ENCODE measurements at places on chromosomes 2 and 18.

DNA sequence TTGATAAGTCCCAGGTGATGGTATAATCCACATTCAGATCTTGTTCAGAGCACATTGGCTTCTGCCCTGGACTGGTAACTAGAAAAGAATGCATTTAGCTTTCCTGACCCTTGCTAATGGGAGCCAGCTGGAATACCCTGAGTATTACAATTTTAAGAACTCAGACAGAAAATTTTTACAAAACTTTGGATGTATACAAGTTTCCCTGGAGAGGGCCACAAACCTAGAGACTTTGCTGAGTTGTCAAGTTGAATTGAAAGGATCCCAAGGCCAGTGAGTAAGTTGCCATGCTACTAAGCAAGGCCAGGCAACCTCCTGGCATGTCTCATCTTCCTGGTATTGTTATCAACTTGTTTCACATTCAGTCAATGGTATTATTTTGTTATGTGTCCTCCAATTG, 20.0 kb upstream of the NABP1 start:
- peak; percentile 67 for DNase-seq

DNA sequence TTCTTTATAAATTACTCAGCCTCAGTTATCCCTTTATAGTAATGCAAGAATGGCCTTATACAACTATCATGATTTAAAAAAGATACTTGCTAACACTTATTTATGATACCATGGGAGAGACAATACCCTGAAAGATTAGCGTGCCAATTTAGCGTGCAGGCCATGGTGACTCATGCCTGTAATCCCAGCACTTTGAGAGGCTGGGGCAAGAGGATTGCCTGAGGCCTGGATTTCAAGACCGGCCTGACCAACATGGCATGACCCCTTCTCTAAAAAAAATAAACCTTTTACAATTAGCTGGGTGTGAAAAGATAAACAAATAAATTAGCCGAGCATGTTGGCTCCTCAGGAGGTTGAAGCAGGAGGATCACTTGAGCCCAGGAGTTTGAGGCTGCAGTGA, 493.4 kb upstream of the FSIP2 start:
- DNase-seq, result peak; percentile 22

GRCh38 chr18:51789871-51790270, 550.1 kb upstream of the DCC start:
- no peak for DNase-seq

DNA sequence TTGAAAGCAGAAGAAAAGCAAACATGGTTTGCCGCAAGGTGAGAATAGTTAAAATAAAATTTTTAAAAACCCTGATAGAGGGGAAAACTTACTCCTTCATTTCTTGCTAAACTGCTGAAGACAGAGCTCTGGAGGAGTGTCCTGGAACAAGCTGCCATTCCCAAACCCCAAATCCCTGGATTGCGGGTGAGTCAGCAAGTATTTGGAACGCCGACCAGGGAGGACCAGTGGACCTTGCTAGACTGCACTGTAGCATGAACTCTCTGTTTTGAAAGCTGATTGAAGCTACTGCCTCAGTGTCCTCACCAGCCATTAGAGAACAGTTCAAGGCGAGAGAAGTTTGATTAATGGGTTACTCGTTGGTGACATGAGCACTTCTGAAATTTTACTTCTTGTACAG, 99.4 kb upstream of the RASGRP3 start:
- peak; percentile 67 for DNase-seq

DNA sequence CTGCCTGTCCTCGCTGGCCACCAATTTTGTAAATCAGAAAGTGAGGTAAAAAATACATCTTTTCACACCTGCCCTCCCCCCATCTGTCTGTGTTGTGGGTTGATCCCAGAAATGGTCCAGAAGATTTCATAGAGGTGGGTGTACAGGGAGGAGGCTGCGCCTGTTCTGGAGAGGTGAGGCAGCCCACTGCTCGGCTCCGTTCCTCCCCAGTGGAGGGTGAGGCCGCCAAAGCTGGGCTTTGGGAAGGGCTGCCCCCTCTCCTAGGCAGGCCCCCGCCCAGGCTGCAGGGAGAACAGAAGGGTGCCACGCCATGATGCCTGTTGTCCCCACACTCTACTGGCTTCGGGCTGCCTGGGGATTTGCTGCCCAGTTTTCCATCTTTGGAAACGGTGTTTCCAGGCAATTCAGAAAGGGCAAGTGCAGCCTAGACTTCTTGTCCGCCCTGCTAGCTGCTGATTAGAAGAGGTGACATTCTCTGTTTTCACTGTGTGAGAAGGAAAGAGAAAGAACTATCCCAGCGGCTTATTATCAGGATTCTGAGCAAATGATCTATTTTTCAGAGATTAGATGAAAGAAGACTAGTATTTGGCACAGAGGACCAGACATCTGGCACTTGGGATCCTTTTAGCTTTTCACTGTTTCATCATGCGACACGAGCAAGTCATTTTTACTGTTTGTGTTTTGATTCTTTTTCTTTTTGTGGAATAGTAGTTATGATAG, 18.7 kb downstream of the SMARCAL1 start:
- no peak for DNase-seq

- no peak for DNase-seq
These were observed 170.1 kb downstream of the PARD3B start for GRCh38 chr2:204715361-204715760.

DNA sequence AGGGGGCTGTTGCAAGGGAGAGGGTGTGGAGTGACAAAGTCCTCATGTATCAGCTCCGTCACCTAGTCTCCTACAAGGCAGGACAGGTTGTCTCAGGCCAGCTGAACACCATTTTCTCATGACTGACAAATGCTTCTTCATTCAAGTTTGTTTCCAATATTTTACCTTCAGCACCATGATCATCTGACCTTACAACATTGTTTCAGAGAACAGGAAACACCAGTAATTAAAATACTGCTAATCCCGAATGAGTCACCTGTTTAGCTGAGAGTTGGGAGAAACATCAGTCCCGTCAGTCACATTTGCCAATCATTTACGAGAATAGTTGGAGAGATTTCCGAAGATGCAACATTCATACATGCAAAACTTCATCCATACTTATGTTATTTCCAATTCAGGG, 25.7 kb upstream of the SP5 start:
- no peak for DNase-seq

- no peak for DNase-seq
These were observed 10.6 kb downstream of the SLC4A5 start for GRCh38 chr2:74332550-74333174.

DNA sequence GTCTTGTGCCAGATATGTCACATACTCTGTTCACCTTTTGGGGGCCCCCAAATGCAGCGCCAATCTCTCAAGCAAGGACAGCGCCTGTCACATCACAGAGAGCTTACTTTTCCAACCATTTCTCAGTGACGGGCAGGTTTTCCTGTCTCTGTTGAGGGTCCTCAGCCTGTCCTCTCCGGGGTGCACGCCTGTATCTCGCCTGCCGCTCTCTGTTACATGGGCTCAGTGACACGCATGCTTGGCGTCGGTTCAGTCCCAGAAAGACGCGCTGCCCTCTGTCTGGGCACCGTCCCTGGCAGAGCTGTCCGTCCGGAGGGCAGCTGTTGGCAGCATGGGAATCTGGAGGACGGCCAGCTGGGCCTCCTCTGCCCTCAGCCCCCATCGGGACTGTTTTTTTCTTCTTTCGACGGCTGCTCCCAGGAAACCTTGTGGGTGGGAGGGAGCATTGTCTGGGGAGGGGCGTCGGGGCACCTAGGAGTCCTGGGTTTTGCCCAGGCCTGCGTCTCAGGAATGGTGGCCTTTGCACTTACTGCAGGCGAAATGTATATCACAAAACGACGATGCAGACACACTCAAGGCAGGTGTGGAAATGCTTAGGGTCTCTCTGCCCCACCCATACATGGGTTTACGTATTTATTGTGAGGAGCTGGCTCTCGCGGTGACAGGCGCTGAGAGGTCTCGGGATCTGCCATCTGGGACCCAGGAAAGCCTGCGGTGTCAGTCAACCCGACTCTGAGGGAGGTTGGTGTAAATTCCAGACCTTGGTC, 30.9 kb downstream of the RTP5 start:
- no peak for DNase-seq

- no peak for DNase-seq
These were observed 122.5 kb downstream of the SOCS6 start for GRCh38 chr18:70411307-70411706.

DNA sequence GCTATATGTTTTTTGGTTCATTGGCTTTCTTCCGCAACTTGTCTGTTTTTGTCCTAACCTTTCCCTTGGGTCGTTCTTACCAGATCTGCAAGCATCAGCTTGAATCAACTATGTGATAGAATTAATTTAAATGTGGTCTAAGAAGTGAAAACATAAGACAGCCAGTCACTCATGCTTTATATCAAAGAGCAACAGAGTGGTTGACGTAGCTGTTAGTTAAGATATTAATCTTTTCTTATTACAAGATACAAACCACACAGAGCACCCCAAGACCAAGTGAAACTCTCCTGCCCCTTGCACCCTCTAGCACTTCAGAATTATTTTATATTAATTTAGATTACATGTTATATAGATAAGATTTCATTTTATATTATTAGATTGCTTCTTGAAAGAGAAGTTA, 15.2 kb downstream of the IL18RAP start:
- no peak for DNase-seq

GRCh38 chr2:227634201-227634600, 16.9 kb downstream of the SCYGR4 start:
- no peak for DNase-seq

DNA sequence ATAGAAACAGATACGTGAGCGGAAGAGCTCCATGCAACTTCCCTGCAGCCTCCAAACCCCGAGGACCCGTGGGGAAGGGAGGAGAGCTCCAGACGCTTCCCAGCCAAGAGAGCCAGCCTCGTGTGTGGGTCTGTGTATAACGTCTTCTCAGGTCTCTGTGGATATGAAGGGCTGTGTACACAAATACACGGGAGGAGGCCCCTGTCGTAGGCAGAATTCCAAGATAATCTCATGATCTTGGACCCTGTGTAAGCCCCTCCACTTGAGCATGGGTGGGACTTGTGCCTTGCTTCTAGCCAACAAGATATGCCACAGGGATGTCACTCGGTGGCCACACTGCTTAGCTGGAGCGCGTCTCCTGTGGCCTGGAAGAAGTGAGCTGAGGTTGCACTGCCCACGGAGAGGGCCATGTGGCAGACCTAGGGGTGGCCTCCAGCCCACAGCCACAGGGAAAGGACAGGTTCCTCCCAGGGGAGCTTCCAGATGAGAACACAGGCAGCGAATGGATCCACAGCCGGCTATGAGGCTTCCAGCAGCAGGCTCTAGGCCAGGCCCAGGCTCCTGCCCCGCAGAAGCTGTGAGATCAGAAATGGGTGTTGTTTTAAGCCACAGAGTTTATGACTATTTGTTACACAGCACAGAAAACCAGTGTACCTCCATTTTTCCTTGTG, 15.6 kb upstream of the KLF11 start:
- no peak for DNase-seq

- no peak for DNase-seq
These were observed 11.7 kb upstream of the ANKRD53 start for GRCh38 chr2:70966681-70967080.

- no peak for DNase-seq
These were observed 285.1 kb upstream of the HDAC4 start for GRCh38 chr2:239685965-239686364.

GRCh38 chr2:53969968-53970723, 647 bp downstream of the PSME4 start:
- DNase-seq, result peak; percentile 46

GRCh38 chr2:12817870-12818269, 101.1 kb downstream of the TRIB2 start:
- no peak for DNase-seq

GRCh38 chr2:37851828-37852584, 73.1 kb upstream of the RMDN2 start:
- no peak for DNase-seq

DNA sequence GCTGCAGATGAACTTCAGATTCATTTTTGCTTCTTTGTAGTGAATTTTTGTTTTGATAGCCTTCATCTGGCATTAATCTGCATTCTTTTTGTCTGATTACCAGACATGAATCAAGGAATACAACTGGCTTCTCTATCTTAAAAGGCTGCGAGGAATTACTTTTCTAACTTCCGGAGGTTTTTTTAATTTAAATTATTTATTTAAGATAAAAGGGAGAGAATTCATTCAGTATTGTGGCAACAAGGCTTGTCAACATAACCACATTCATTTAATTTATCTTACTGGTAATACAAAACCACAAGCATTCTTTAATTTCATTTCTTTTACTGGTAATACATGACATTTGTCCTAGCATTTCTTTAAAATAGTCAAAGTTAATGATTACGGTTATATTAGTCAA, 36.0 kb downstream of the CSRNP3 start:
- no peak for DNase-seq

GRCh38 chr2:233814056-233814835, 36.1 kb downstream of the MROH2A start:
- no peak for DNase-seq

- DNase-seq, result peak; percentile 6
These were observed 73.0 kb downstream of the CTNNA2 start for GRCh38 chr2:79585701-79586433.

GRCh38 chr2:180733330-180733729, 247.1 kb upstream of the UBE2E3 start:
- DNase-seq, result no peak

- DNase-seq, result no peak
These were observed 497 bp downstream of the DSC3 start for GRCh38 chr18:31042084-31042405.

DNA sequence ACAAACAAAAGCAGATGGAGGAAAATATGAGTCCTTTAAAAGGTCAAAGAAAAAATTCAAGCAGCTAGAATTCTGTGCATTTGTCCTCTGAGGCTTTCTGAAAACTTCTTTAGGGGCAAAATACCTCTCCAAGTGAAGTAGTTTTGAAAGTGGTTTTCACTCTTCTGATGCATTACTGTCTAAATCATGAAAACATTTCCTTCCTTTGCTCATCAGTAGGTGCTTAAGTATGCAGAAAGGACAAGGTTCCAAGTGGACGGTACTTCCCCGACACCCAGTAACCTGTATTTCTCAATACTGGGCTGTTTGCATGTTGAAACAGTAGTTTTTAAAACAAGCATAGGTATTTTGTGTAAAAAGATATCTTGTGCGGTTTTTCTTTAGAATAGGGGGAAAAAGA, 189.1 kb upstream of the ERBB4 start:
- no peak for DNase-seq

- no peak for DNase-seq
These were observed 236.0 kb upstream of the SPHKAP start for GRCh38 chr2:228417526-228417925.

DNA sequence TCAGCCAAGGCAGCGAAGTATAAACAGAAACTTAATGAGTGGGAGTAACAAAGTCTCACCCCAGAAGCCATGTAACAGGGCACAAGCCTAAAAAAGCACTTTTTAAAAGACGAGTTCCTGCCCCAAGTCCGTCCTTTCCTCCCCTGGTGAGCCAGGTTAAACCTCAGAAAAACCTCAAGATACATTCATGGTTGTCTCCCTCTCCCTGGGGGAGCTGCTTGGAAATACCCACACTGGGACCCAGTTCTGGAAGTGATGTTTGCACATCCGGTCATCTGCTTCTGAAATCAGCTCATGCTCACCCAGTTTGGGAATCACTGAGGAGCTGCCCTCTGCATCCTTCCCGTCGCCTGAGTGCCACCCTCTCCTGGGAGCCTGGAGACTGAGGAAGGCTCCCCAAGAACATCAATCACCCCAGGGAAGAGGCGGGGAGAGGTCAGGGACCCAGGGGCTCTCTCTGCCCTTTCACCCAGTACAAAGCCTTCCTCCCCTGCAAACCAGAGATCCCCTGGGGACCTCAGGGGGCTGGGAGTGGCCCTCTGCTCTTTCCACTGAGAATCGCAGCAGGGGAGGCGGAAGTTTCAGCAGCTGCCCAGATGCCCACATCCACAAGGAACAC, 150.6 kb upstream of the AGAP1 start:
- peak; percentile 57 for DNase-seq

Data from RPMI7951 (cell line).